T47D (cell line): ENCODE measurements at places on chromosomes 12 and 14.

DNA sequence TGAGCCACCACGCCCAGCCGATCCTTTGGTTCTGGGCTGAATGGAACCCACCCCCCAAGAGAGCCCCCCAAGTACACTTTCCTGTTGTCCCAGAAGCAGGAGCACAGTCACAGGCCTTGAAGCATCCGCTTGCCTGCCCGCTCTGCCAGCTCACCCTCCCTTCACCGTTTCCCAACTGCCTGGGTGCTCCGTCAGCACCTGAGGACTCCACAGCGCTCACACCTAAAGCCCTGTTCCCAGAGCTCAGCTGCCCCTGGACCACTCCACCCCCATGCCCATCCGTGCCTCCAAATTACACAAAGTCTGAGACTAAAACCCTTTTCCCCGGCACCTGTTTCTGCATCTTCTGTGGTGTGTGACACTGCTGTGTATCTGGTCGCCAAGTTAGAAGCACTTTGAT, 44.3 kb upstream of the TRAF3 start:
- DNase-seq, result no peak

- peak; percentile 70 for DNase-seq
Measured at GRCh38 chr12:30694412-30695198, 1.1 kb downstream of the IPO8 start.

GRCh38 chr14:23621932-23622730, 14.0 kb upstream of the DHRS2 start:
- no peak for DNase-seq

- no peak for DNase-seq
Measured at GRCh38 chr12:116302166-116303058, 24.9 kb upstream of the MED13L start.

- no peak for DNase-seq
Measured at GRCh38 chr14:24233538-24233866, 773 bp downstream of the GMPR2 start.

DNA sequence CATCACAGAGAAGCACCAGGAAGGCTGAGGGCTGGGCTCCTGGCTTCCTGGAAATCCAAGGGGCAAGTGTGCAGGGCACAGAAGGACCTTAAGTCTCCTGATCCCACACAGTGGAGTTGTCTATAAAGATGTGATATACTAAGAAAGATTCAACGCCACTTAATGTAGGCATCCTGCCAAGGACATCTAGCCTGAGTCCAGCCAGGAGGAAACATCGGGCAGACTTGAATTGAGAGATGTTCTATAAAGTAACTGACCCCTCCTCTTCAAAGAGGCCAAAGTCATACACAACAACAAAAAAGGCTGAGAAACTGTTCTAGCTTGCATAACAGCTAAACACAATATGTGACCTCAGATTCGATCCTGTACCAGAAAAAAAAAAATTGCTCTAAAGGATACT, 299.5 kb upstream of the NOS1 start:
- DNase-seq, result no peak

DNA sequence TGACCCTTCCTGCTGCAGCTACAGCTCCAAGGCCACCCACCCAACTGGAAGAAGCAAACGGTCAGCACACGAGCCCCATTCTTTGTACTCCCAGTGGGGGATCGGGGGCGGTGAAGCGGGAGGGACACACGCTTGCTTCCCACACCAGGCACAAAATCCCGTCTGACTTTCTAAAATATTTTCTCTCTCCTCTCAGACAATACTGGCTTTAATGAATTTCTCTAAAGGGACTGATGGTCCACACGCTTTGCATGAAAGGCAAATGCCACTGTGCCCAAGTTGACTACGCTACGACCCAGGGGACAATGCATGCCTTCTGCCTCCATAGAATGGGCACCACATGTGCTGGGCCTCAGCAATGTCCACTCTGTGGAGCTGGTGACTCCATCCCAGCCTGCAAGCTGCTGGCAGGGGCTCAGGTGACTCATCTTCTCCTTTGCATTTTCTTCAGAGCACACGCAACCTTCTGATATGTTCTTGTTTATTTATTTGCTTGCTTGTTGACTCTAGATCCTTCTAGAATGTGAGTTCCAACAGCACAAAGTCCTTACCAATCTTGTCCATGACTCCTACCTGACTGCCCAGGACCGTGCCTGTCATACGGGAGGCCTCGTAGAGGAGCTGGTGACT, 15.6 kb downstream of the SYNE3 start:
- DNase-seq, result no peak

- no peak for DNase-seq
Measured at GRCh38 chr14:104732931-104733681, 9.1 kb downstream of the ADSS1 start.

DNA sequence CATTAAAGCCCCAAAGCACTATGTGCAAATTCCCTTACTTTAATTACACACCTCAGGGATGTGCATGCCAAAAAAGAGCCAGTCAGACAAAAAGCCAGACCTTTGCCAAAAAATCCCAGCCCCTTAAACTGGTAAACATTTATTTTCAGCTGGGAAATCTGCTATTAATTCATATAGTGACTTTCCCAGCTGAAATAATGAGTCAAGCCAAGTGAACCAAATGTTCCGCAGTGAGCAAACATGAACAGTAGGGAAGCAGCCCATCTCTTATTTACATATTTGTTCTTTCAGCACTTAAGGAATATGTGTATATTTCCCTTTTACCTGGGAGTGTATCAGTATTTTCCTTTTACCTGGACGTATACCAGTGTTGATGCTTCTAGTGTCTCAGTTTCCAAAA, 44.0 kb upstream of the OTX2 start:
- DNase-seq, result no peak

- DNase-seq, result no peak
Measured at GRCh38 chr14:29738950-29739349, 188.7 kb downstream of the PRKD1 start.

DNA sequence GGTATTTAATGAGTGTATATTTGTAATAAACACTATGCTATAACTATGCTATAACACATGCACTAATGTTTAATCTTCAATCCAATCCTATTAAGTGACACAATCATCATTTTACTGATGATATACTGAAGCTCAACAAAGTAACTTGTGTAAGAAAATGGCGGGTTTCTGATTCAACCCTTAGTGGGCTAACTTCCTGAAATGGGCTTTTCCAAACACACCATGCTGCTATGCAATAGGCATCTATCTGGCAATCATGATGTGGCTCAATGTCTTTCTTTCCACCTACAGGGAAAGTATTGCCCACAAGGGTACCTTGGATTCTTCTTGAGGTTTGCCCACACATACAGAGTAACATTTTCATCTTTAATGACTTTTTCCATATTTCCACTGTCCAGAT, 48.3 kb downstream of the DNAI7 start:
- DNase-seq, result no peak

DNA sequence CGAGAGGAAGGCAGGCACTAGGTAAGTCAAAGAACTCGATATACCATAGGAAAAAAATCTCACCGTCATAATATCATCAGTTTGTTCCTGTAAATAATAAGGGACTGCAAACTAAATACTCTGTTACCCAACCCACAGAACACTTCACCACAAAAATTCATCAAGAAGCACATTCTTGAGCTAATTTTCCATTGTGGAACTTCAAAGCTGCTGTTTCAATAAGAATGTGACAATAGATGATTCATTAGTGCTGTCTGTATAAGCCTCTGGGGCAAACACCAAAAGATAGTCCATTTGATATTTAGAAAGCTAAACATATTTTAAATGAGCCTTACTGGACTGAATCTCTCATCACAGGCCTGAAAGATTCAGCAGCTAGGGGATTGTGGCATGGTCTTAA, 219.4 kb downstream of the KSR2 start:
- no peak for DNase-seq

DNA sequence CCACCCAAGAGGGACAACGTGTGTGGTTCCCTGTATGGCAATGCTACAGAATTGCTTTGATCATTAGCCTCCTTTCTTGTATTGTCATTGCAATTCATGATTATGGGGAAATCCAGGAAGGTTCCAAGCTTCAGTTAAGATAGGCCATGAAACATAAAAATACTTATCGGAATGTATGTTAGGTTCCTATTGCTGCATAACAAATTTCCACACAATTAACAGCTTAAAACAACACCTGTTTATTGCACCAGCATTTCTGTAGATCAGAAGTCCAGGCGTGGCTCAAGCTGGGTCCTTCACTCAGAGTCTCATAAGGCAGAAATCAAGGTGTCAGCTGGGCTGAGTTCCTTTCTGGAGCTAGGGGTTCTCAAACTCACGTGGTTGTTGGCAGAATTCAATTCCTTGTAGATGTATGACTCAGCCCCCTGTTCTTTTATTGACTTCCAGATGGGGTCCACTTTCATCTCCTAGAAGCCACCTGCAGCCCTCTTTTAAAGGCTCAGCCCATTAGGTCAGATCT, 365.6 kb upstream of the TMPO start:
- no peak for DNase-seq

- no peak for DNase-seq
Measured at GRCh38 chr12:61072717-61073116, 1187.5 kb upstream of the USP15 start.

- no peak for DNase-seq
Measured at GRCh38 chr14:32011225-32011624, 65.9 kb upstream of the ARHGAP5 start.

DNA sequence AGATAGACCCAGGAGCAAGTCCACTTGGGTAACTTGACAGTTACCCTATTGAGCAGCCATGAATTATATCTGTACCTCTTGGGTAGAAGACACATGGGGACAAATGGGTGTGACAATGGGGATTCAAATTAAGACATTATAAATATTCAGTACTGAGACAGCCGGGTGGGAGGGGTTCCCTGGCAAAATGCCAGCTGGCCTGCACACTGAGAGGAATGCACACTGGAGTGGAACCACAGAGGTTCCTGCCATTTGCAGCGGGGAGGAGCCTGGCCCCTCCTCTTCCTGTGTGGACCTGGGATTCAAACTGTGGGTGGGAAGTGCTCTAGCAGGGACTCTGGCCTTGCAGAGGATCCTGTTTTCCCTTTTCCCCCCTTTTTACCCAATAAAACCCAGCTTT, 118.7 kb upstream of the CDKN3 start:
- no peak for DNase-seq

DNA sequence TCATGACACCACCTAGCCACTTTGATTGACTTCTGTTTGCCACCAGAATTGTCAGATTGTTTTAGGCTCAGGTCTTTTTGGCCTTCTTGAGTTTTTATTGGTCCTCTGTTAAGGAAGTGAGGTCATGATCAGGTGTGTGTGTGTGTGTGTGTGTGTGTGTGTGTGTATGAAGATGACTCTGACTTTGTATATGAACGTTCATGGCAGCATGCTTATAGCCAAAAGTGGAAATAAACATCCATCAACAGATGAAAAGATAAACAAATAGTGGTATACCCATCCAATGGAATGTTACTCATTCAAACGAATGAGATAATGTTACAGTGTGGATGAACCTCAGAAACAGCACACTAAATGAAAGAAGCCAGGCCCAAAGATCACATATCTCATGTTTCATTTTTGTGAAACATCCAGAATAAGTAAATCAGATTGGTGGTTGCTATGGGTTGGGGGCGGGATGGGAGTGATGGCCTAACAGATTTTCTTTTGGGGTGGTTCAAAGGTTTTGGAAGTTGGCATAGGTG, 258.6 kb downstream of the KTN1 start:
- no peak for DNase-seq

DNA sequence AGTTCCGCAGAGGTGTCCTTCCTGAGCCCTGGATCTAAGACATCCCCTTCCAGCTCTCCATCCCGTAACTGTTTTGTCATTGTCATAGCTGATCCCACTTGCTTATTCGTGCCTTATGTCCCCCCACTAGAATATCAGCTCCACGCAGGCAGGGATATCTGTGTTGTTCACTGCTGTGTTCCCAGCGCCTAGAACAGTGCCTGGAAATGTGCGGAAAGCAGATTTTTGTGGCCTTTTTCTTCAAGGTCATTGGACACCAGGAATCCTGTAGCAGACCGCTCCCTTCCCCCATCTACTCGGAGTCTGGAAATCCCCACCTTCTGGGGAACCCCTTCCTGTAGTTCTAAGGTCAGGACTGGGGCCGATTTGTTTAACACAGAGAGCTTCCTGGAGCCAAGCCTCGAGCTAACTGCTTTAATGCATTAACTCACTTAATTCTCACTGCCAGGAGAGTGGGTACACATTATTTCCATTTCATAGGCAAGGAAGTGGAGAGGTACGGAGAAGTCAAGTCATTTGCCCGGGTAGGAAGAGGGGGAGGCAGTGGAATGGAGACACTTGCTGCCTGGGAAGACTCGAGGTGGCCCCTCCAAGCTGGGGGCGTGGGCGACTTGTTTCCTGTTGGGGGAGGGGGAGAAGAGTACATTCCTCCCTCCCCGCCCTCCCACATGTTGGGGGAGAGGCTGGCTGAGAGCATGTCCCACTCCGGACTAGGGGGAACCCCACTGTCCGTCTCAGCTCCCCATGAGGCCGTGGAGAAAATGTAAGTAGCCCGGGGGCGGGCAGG, 1.2 kb upstream of the SH2B3 start:
- DNase-seq, result no peak

- DNase-seq, result no peak
Measured at GRCh38 chr12:2485681-2486080, 309.1 kb upstream of the FKBP4 start.

DNA sequence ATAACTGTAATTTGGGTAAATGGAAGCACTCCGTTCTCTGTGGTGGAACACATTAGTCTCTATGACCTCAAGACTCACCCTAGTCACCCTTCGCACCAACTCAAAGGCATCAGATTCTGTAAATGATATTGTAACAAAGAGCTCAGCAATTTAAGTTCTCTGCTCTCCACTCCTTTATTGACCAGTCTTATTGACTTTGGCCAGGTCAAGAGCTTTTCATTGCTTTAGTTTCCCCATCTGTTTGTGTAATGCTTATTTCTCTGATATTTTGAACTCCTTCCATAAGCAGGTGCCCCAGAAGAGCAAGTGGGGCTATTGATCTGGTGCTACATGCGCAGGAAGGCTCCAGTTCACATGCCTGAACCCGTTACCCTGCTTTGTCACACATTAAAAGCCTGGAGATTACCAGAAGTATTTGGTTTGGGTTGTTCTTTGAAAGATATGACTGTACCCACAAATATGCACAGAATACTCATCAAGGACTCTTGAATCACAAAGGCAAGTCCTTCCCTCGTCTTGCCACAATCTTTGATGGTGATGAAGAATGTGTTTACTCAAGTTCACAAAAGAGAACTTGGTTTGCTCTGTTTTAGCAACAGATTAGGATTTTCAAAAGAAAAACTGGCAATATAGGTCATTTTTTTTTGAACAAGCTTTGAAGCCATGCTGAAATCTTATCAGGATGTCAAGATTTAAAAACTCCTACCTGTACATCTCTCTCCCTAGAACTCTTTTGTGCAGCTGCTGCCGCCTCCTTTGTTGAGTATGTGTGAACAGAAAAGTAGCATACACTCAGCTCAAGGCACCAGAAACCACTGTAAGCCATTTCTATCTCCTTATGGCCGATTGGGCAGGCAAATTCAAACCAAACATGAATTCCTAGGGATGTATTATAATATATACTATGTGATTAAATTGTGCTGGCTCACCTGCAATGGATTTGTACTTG, 193.9 kb downstream of the BCAT1 start:
- DNase-seq, result no peak

GRCh38 chr12:70733385-70733784, 96.2 kb upstream of the PTPRB start:
- peak; percentile 86 for DNase-seq

- DNase-seq, result peak; percentile 85
Measured at GRCh38 chr14:35669782-35670181, 135.8 kb downstream of the INSM2 start.
